ENCODE measurements at places on chromosomes 13 and 19. TPM values are rescaled to one million over a fixed set of nuclear protein-coding genes. Genes with fewer than 3 reads are reported as not detected.

EID2B gene
- total RNA-seq: 3.6 TPM

DNA sequence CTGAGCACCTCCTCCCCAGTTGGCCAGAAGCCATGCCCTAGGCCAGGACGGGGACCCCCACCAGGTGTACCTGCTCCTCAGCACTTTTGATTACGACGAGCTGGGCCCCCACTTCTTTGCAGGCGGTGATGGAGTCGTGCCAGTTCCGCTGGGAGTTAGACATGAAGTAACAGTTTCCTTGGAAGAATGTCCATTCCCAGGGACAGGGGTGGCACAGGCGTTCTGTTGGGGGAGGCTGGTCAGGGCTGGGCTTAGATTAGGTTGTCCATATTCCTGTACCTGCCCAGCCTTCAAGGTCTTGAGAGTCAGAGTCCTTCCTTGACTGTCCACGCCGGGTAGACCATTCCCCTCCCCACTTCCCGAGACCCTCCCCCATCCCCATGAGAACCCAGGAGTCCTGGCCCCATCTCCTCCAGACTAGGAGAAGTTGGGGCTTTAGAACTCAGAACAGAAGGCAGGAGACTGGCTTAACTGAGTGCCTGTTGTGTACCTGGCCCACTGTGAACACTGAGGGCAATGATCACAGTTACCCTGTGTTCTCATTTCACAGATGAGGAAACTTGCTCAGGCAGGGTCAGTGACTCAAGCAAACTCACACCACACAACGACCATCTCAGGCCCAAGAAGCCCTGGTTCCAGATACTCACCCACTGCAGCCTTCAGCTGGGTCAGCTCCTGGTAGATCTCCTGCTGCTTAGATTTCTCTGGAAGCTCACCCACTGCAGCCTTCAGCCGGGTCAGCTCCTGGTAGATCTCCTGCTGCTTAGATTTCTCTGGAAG is 2.3 kb downstream of the CD209 start:
- no peak overlapping the region for H3K27ac ChIP-seq
- peaks cover 8% of the 10 kb centered on the region for H3K27me3 ChIP-seq
- DNase-seq: no peak
- H3K4me1 ChIP-seq: no peaks in the 10 kb centered on the region

- no peak overlapping the region for H3K4me3 ChIP-seq
- no peak for DNase-seq
- H3K4me1 ChIP-seq: no peaks in the 10 kb centered on the region
- peaks cover 9% of the 10 kb centered on the region for H3K27me3 ChIP-seq
These were observed 316.2 kb downstream of the ENOX1 start for GRCh38 chr13:43470610-43471009.

NCR1 gene
- not detected for total RNA-seq

GRCh38 chr13:78593652-78594455 is 9.5 kb downstream of the POU4F1 start:
- peaks cover 77% of the 10 kb centered on the region for H3K27me3 ChIP-seq
- no peaks in the 10 kb centered on the region for H3K4me1 ChIP-seq
- no peak for DNase-seq
- H3K27ac ChIP-seq: peak overlapping the region; percentile 27
- no peaks in the 10 kb centered on the region for H3K36me3 ChIP-seq

PRODH2 gene
- total RNA-seq: not detected

DNA sequence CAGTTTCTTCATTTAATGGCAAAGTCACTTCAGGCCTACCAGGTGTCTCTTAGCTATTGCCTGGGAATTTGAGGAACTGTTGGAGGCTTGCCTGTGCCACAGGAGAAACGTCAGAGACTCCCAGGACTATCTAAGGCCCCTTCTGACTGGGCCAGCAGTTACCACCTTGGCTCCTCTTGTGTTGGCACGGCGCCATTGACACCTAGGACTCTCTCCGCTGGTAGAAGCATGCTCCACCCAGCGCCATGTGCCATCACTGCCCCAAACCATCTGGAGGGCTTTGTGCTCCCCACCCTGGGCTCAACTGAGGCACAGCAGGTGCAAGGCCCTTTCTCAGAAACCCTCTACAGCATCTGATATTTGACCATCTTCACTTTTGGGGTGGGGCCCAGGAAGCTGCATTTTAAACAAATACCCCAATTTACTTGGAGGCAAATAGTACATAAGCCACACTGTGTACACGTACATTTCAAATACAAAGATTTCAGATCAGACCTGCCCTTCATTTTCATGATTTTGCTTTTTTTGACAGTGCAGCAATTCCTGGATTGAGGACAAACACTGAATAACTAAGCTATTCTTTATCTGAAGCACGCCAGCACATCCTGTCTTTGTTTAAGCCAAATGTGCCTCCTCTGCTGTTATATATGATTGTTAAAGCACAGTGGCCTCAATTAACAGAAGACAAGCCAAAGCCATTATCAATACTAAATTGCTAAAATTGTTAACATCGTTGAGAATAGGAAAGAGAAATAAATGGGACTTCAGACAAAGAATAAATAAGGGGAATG is 59.9 kb upstream of the TPP2 start:
- no peaks in the 10 kb centered on the region for H3K4me1 ChIP-seq
- H3K4me3 ChIP-seq: no peak overlapping the region
- H3K27me3 ChIP-seq: peaks cover 2% of the 10 kb centered on the region

GRCh38 chr13:97753942-97754670 is 199.4 kb upstream of the IPO5 start:
- H3K27me3 ChIP-seq: peaks cover 2% of the 10 kb centered on the region
- no peaks in the 10 kb centered on the region for H3K36me3 ChIP-seq
- no peak overlapping the region for H3K4me3 ChIP-seq
- no peak overlapping the region for H3K27ac ChIP-seq

- H3K4me1 ChIP-seq: no peaks in the 10 kb centered on the region
- no peaks in the 10 kb centered on the region for H3K27me3 ChIP-seq
- H3K36me3 ChIP-seq: no peaks in the 10 kb centered on the region
- no peak overlapping the region for H3K27ac ChIP-seq
These were observed 301.2 kb downstream of the GPC6 start for GRCh38 chr13:93527748-93528297.

CEACAM16 gene
- not detected for total RNA-seq

GRCh38 chr19:12974301-12975220 is 5.2 kb downstream of the DAND5 start:
- no peak overlapping the region for H3K4me3 ChIP-seq
- H3K36me3 ChIP-seq: no peaks in the 10 kb centered on the region

SOHLH2 gene
- not detected for total RNA-seq

DNA sequence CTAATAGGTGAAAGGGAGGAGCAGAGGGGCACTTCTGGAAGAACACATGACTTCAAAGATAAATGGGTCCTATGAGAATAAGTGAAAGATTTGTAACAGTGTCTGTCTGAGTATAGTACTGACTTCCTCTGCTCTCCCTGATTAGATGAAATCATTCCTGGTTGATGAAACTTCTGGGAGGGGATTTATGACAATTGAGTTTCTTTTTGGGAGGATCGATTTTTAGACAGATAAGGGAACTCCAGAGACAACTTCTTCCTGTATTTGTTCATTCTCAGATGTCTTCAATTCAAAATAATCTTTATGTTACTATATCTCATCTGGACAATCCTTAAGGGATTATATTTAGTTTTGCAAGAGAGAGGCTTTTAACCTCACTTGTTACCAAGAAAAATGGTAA is 20.0 kb downstream of the SETDB2 start:
- no peak overlapping the region for H3K27ac ChIP-seq
- no peak for DNase-seq
- H3K36me3 ChIP-seq: peaks cover 65% of the 10 kb centered on the region

OVOL3 gene
- total RNA-seq: not detected

DNA sequence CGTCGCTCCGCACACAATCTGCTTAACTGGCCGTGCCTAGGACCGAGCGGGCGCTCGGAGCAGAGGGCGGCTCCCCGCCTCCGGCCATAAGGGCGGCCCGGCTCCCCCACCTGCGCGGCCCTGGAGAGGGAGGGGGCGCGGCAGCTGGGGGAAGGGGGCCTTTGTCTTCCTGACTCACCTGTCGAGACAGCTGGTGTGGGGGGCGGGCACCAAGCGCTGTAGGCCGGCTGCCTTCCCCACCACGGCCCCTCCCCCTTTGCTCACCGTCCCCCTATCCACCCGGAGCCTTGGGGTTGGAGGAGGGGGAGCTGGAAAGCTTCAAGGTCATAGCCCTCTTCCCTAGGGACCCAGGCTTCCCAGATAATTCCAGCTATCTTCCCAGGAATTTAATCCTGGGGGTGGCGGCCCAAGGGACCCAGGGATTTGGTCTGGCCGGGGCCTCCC is 1.2 kb downstream of the VASP start:
- H3K27me3 ChIP-seq: no peaks in the 10 kb centered on the region
- H3K27ac ChIP-seq: peak overlapping the region; percentile 84
- peaks cover 33% of the 10 kb centered on the region for H3K36me3 ChIP-seq
- peak overlapping the region; percentile 92 for H3K4me3 ChIP-seq

GRCh38 chr19:18017275-18018083 is 9.5 kb downstream of the ARRDC2 start:
- DNase-seq: no peak
- H3K27me3 ChIP-seq: no peaks in the 10 kb centered on the region
- peaks cover 72% of the 10 kb centered on the region for H3K4me1 ChIP-seq
- H3K4me3 ChIP-seq: no peak overlapping the region
- H3K36me3 ChIP-seq: peaks cover 42% of the 10 kb centered on the region
- peak overlapping the region; percentile 75 for H3K27ac ChIP-seq

- DNase-seq: no peak
- no peaks in the 10 kb centered on the region for H3K4me1 ChIP-seq
- H3K27ac ChIP-seq: no peak overlapping the region
- H3K36me3 ChIP-seq: no peaks in the 10 kb centered on the region
- no peak overlapping the region for H3K4me3 ChIP-seq
- H3K27me3 ChIP-seq: no peaks in the 10 kb centered on the region
These were observed 48.3 kb upstream of the KLF12 start for GRCh38 chr13:74182491-74182890.

- H3K27ac ChIP-seq: peak within 1 kb of the TSS; percentile 83
- H3K27me3 ChIP-seq: no peaks in the 10 kb centered on the region
- peak; percentile 97 for DNase-seq
- H3K4me1 ChIP-seq: peaks cover 27% of the 10 kb centered on the region
- H3K4me3 ChIP-seq: peak within 1 kb of the TSS; percentile 85
These were observed at the start of gene PLIN3 for GRCh38 chr19:4867534-4868285. TSS of gene PLIN3 (minus strand) at chr19:4867667. CDS start at chr19:4861394, 6,273 bp downstream.

DNA sequence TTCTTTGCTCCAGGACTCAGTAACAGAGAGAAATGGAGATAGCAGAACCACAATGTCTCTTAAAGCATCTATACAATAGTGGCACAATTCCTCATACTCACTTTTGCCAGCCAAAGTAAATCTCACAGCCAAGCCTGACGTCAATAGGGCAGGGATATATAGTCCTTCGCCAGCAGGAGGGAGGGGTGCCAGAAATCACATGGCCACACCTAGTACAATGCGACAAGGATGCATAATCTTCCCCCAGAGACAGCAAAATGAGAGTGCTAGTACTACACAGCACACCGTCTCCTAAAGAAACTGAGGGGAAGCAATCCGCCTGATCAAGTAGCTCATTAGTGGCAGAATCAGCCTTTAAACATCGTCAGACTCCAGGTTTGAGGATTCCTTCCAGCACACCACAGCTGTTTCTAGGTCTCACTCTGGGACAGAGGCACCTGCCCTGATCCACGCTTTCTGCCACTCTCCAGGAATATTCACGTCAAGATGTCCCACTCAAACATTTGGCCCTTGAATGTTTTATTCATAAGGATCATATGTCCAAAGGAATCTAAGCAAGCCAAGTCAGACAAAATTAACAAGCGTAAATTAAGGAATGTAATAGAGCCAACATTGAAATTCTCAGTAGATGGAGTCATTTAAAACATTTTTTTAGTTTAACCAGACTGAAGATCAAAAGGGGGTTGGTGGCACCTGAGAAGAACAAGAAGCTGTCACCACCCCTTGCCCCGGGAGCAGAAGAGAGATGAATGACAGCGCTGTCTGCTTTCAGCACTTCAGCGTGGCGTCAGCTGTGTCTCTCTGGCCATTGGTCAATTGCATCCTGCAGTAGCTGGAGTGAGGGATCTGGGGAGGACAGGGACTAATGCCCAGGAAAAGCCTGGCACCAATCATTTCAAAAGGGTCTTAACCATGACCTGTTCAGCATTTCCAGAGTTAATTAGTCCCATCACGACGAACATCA is 63.5 kb upstream of the SERP2 start:
- H3K27ac ChIP-seq: no peak overlapping the region
- no peak overlapping the region for H3K4me3 ChIP-seq
- peaks cover 2% of the 10 kb centered on the region for H3K36me3 ChIP-seq
- H3K27me3 ChIP-seq: peaks cover 13% of the 10 kb centered on the region
- DNase-seq: no peak

CAPS gene
- 4.1 TPM for total RNA-seq

- no peak overlapping the region for H3K27ac ChIP-seq
- no peaks in the 10 kb centered on the region for H3K36me3 ChIP-seq
These were observed 1526.9 kb downstream of the EFNB2 start for GRCh38 chr13:105008604-105009003.

NUMBL gene
- total RNA-seq: 24.2 TPM

KANK3 gene
- total RNA-seq: 1.5 TPM

ZNF443 gene
- 4.8 TPM for total RNA-seq

- H3K27ac ChIP-seq: no peak overlapping the region
- H3K27me3 ChIP-seq: peaks cover 3% of the 10 kb centered on the region
- H3K4me3 ChIP-seq: no peak overlapping the region
- H3K4me1 ChIP-seq: no peaks in the 10 kb centered on the region
- DNase-seq: no peak
These were observed 14.8 kb downstream of the ACSBG2 start for GRCh38 chr19:6150289-6150688.

DNA sequence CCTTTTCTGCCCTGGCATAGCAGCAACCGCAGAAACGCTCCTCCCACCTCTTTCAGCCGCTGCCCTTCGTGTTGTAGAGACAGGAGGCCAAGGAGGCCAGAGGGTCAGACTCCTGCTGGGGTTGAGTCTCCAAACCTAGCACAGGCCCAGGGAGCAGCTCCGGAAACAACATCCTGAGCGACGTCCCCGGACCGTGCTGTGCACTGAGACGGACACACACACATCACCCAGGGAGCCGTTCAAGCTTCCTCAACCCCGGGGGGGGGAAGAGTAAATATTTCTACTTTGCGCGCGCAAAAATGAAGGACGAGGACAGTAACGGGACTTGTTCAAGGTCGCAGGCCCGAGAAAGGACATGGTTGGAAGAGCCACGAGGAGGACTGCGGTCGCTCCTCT is 657 bp downstream of the ZNF550 start:
- peak overlapping the region; percentile 94 for H3K27ac ChIP-seq
- DNase-seq: peak; percentile 70
- peak overlapping the region; percentile 99 for H3K4me3 ChIP-seq
- no peaks in the 10 kb centered on the region for H3K27me3 ChIP-seq
- peaks cover 23% of the 10 kb centered on the region for H3K4me1 ChIP-seq
- peaks cover 50% of the 10 kb centered on the region for H3K36me3 ChIP-seq

DNA sequence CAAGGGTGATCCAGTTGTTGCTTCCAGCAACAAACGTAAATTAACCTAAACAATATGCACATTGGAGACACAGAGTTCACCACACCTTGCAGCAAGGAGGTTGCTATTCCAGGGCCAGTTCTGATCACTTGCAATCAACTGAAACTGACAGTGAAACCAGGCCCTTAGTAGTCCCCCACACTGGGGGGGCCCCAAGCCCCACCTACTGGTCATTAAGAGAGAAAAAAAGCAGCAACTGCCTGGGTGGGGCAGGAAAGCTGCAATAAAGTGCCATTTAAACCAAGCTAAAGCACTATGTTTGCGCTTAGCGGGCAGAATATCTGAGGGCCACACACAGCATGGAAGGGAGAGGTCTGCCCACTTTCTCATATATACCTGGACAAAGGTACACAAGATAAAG is 51.5 kb downstream of the ATP7B start:
- H3K4me1 ChIP-seq: peaks cover 35% of the 10 kb centered on the region
- no peaks in the 10 kb centered on the region for H3K36me3 ChIP-seq
- H3K27me3 ChIP-seq: peaks cover 2% of the 10 kb centered on the region
- no peak overlapping the region for H3K27ac ChIP-seq
- no peak overlapping the region for H3K4me3 ChIP-seq

- no peak overlapping the region for H3K4me3 ChIP-seq
- peaks cover 3% of the 10 kb centered on the region for H3K27me3 ChIP-seq
- peaks cover 3% of the 10 kb centered on the region for H3K4me1 ChIP-seq
- no peak overlapping the region for H3K27ac ChIP-seq
These were observed 35.1 kb downstream of the TSHZ3 start for GRCh38 chr19:31314156-31314555.

C19orf38 gene
- total RNA-seq: 3.6 TPM
